ENCODE measurements at places on chromosomes 7 and 10.

DNA sequence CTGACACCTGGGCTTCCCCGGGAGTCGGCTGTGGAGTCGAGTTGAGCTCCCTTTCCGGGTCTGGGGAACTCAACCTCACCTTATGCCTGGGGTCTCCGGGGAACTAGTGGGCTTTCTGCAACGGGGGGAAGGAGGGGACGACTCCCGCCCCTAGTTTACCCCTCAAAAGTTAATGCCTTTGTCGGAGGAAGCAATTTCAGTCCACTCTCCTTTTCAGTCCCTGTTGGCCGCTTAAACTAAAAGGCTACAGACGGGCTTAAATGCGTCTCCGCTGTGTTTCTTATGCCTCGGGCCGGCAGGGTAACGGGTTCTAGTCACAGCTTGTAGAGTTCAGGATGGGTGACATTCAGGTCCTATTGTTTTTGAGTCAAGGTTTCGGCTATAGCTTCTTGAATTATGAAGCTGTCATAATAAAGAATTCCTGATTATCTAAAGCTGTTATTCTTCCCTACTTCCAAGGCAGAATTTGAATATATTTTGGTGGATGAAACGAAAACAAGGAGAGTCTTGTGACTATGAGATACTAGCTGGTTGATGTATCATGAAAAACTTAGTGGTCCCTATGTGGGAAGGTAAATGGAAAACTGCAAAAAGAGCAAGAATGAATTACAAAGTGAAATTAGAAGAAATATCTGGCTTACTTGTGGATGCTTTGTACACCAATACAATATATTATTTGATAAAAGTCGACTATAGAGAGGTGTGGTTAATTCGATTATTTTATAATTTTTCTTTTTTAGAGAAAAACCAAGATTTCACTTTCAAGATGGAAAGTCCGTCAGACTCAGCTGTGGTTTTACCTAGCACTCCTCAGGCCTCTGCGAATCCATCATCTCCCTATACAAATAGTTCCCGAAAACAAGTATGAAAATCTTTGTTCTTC, 495 bp downstream of the SFR1 start:
- DNase-seq, result no peak

DNA sequence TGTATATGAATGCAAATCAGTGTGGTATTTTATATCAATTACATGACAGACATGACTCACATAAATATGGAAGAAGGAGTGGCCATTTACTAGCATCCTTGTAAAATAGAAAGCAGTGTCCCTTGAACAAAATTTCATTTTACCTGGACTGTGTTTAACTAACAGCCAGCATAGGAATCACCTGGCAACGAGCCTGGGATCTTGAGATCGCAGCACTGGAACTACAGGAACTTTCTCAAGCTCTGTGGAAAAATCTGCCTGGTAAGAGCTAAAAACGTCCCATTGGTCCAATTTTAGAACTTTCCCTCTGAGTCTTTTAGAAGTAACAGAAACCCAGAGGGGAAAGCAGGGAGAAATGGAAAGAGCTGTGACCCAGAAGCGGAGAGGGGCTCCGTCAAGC, 68.9 kb upstream of the AMPH start:
- DNase-seq, result no peak

DNA sequence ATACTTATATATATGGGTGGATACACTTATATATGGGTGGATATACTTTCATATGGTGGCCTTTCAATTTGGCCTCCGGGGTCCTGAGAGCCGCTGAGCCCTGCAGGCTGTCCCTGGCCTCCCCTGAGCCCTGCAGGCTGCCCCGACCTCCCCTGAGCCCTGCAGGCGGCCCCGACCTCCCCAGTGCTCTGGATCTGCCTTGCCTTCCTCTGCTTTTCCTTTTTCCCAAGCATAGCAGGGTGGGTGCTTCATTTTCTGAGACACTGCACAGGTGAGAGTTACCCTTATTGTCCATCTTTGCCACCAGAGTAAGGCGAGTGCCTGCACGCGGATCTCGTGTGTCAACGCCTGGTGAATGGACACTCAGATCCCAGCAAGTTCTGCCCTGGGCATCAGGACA, 106.6 kb downstream of the VIPR2 start:
- no peak for DNase-seq

DNA sequence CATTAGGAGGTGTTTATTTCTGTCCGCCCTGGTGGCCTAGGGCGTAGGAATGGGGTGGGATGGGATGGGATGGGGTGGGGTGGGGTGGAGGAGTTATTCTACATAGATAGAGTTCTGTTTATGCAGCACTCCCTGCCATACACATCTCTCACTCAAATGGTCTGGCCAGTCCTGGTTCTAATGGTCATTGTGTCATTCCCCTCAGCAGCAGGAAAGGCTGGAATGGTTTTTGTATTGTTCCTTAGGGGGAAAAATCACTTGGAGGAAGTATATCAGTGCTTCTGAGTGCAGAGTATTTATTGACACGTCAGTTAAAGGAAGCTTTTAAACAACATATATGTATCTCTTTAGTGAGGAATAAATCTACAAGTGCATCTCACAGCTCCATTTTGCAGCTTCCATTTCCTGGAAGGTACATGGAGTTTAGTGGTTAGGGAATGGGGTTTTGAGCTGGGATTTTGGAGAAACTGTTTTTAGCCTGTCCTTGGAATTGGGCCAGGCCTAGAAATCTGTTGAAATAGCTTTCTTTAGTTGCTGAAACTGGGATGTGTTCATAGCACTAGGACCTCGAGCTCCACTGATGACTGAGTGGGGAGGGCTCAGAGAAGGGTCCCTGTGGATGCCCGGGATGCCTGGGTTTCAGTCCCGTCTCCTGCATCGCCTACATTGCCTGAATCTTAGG, 8.3 kb downstream of the TSPAN14 start:
- DNase-seq, result no peak

GRCh38 chr10:11386044-11386443, 225.4 kb downstream of the USP6NL start:
- no peak for DNase-seq

GRCh38 chr7:155799514-155799913, 12.7 kb downstream of the SHH start:
- no peak for DNase-seq

GRCh38 chr10:58435297-58435985, 50.2 kb downstream of the TFAM start:
- no peak for DNase-seq

DNA sequence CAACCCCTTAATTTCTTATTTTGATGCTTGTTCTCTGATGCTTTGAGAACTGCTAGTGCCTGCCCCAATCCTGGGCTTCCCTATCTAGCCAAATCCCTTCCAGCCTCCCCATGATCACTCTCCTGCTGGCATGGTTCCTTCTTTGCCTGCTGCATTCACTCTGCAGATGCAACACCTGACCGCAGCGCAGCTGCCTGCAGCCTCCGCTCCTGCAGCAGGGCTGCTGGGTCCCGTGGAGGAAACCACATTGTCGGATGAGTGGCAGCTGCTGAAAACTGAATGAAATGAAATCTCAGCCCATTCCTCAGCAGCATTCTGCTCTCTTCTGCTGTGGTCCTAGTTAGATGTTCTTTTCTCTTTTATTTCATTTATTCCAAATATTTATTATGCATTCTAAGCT, 320.3 kb downstream of the CCDC3 start:
- no peak for DNase-seq

- DNase-seq, result no peak
These were observed 110.8 kb downstream of the PDGFA start for GRCh38 chr7:408751-409311.

DNA sequence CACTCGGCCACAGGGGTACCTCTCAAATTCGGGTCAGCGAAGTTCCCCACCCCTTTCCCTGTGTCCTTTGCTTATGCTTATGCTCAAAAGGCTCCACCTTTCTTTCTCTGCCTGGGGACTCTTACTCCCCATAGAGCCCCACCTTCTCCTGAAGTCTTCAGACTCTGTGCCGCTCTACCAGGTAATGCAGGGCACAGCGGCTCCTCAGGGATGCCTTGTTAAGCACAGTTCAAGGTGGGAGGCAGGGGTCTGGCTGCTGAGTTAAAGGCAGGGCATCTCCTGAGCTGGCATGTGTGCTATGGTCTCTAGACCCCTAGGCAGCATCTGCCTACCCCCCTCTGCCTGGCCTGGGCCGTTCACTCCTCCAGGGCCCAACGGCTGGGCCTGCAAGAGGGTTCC, 3.0 kb upstream of the CXCL12 start:
- no peak for DNase-seq

GRCh38 chr7:131640686-131641085, 84.3 kb upstream of the PODXL start:
- DNase-seq, result no peak

DNA sequence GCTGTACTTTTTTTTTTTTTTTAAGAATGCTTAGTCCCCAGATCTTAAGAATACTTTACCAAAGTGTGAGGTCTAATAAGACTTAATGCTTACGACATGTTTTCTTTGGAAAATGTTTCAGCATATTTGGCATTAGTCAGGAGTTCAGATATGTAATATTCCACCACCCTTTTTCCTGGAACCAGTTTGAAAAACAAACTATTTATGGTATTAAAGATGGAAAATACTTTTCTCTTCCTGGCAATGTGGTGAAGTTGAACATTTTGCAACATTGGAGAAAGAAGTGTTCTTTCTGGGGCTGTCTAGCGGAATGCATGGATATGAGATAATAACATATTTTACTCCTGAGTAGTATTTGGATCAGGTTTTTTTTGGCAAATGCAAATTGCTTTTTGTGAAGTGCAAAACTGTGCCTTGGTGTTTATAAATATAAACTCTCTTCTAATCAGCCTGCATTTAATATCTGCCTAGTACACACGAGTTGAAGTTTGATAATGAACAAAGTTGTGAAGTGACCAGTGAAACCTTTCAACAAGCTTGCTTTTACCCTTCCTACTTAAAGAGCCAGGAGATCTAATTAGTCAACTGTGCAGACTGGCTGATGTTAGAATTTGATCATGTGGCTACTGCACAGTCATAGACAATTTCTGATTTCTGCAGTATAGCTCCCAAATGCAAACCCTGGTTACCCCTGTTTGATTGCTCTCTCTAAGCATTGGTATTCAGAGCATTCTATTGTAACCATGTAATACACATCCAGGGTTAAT, 20.9 kb downstream of the MAP3K8 start:
- DNase-seq, result no peak
